Activated naive CD8-positive, alpha-beta T cell treated with anti-CD3 and anti-CD28 coated beads, Interleukin-2, amount 10 ng/mL, durations not matched to agents 7 days and 5 days (primary cell): ENCODE measurements at places on chromosomes 7 and 10.

GRCh38 chr10:6300106-6300783 is 97.5 kb downstream of the PFKFB3 start:
- DNase-seq = peak; percentile 45

GRCh38 chr10:50613150-50613549 is 10.6 kb downstream of the SGMS1 start:
- DNase-seq = no peak

DNA sequence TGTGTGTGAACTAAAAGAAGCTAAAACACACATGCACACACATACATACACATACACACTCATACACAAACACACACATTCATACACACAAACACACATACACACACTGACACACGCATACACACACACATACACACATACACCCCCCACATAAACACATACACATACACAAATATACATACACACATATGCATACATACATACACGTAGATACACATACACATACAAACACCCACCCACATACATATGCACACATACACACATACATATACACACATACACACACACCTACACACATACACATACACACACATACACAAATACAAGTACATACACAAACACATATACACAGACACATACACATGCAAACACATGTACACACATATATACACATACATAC is 28.0 kb downstream of the SLC18A2 start:
- no peak for DNase-seq

DNA sequence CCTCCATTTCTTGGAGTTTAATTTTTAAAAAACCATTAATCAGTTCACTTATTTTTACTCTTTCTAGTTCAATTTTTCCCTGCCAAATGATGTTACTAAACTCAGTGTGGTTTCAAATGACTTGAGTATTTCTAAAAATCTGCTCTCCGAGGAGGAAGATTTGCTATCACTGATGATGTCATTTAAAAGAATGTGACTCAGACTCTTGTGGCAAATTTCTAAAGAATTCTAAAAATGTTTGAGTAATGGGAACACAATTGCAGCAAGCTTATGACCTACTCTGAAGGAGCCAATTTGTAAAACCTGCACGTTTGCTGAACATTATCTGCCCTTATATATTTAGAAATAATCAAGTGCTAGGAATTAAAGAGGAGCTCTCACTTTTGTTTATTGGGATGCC is 88.6 kb downstream of the SPAG6 start:
- DNase-seq = no peak

DNA sequence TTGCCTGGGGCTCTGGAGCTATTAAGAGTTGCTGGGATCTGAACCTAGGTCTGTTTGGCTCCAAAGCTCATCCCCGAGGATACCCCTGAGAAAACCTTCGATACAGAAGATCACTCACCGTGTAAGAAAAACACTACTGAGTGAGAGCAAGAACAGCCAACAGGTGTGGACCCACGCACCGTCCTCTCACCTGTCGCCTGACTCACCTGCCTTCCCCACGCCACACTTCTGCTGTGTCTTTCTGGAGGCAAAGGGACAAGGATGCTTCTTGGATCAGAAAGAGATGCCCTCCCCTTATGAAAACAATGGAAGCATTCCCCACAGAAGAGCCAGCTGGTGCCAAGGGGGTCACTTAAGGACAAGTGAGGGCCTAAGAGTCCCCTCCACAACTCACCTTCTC is 46.7 kb downstream of the COL13A1 start:
- DNase-seq = no peak

DNA sequence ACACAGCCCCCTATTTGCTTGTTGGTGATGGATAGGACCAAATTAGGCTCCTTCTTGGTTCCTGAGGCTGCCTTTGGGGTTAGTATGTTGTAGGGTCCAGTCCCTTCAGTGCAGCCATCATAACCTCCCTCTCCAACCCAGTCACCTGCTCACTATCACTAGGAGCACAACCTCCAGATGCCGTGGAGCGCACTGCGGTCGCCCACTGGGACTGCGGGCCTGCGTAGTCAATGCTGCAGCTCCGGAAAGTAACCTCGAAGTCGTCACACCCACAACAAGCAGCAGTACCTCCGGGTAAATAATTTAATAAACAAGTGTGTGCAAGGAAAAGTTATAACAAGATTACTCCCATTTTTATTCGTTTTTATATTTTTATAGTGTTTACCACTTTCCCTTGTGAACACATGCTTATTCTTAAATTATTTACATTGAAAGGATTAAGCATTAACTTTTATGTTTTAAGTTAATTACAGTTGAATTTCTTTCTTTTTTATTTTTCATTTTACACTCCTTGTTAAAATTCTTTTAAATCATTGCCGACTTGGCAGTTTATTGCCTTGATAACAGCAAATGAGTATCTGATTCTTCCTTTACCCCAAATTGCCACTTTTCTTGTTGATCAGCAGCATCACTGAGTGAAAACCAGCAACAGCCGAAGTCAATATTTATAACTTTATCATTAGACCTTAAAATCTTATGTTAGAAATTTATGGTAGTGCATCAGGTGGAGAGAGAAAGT is 399.5 kb upstream of the LRGUK start:
- no peak for DNase-seq

- peak; percentile 55 for DNase-seq
These were observed 29.1 kb upstream of the CALD1 start for GRCh38 chr7:134750083-134751062.

DNA sequence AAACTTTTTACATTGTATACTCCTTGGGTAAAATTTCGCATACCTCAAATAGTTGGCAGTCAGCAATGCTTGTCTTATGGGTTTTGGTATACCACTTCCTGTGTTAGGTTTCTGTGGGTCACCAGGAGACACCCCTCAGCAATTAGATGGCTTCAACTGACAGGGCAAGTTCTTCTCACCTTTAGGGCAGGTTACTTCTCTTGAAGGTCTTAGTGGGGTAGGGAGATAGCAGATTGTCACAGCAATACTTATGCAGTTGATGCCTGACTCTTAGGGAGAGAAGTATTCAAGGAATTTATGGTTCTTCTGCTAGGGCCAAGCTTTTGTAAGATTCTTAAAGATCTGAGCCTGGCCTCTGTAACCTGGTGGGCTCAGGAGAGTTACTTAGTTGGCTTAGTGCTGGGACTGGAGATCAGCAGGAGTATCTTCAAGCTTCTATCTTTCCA is 42.9 kb downstream of the MKLN1 start:
- no peak for DNase-seq

- DNase-seq = no peak
These were observed 1192.1 kb upstream of the CELF2 start for GRCh38 chr10:9825491-9826018.

DNA sequence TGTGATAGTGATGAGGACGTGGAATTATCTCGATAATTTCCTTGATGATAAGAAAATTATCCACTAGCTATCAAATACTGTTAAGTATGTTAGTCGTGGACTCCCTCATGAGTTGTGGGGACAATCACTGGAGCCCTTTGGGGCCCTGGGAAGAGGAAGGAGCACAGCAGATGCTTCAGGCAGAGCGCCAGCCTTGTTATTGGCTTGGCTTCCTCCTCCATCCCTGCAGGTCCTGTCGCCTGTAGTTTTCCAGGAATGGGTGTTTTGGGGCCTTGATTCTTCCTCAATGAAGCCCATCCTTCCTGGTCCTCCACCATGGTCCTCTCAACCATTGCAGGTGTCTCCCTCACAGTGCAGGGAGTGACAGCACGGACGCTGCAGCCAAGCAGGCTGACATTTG is 32.5 kb upstream of the ZNF32 start:
- DNase-seq = no peak

DNA sequence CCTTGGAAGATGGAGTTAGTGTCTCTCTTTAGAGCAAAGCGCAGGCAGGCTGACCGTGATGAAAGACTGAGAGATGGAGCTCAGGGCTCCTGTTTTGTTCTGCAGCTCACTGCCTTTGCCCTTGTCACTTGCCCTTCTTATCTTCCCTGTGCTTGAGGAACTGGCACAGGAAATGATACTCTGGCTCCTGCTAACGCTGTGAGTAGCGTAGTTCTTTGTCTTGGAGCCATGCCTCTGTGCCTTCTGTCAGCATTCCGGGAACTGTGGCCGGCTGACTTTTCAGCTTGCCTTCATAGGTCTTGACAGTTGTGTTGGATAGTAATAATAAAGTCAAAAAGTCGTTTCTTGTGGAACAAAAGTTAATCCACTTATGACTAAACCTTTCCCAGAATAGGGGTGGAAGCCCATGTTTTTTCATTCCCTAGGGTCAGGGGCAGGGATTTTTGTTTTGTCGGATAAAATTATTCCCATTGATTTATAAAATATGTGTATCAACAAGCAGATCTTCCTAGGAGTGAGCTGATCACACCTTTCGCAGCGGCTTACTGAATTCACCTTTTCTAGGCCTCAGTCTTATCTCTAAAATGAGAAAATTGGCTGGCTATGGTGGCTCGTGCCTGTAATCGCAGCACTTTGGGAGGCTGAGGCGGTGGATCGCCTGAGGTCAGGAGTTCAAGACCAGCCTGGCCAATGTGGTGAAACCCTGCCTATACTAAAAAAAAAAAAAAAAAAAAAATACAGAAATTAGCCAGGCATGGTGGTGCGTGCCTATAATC is 16.6 kb upstream of the TMEM236 start:
- no peak for DNase-seq

- DNase-seq = no peak
These were observed 30.6 kb upstream of the CSTF2T start for GRCh38 chr10:51729822-51730555.

DNA sequence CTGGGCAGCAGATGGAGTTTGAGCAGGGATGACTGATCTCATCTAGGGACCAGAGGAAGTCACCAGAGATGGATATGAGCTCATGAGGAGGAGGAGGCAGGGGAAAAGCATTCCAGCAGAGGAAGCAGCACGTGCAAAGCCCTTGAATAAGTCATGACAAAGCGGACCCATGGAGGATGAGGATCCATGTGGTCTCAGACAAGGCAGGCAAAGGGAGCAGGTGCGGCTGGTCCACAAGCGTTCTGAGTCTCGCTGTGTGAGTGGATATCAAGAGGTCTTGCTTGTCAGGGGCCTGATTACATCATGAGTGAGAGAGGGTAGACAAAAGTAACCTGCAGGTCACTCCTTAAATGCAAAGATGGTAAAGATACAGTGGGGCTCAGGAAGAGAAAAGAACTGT is 307.6 kb downstream of the GRID1 start:
- DNase-seq = no peak

GRCh38 chr7:83077328-83077727 is 85.4 kb downstream of the PCLO start:
- no peak for DNase-seq
